AG04450 (cell line): ENCODE measurements at places on chromosomes 2 and 18. TPM values are rescaled to one million over a fixed set of nuclear protein-coding genes. Genes with fewer than 3 reads are reported as not detected.

GRCh38 chr2:62822549-62822948 is 117.0 kb downstream of the EHBP1 start:
- DNase-seq: no peak

DNA sequence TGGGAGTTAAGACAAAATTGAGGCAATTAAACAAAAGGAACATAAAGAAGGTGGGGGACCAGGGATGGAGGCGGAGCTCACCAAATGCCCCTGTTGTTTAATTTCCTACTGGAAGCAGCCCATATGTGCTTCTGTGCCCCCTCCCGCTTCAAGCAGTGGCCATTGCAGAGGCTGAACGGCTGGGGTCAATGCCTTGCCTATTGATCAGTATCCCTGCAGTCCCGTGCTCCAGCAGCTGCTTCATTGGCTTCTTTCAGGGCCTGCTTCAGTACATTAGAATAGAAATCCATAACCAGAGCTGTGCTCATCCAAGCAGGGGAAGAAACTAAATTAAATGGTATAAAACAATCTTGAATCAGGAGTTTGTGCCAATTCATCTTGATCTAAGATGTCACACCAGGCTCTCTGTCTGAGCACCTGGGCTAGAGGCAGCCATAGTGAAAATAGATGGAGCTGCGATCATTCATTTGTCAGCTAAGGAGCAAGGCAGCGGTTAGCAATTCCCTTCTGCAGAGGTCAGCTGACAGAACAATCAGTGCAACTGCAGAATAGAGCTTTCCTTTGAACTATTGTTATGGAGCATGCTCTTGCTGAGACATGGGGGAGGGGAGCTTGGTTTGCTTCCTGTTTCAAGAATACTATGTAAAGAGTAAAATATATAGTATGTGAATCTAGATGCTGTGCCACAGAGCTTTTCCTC is 222.4 kb downstream of the WDR7 start:
- no peak for DNase-seq

GRCh38 chr2:197599285-197599965 is 76.0 kb downstream of the RFTN2 start:
- peak; percentile 21 for DNase-seq

Gene PGAP1
- polyA plus RNA-seq: 4.7 and 6.4 TPM in 2 replicates

DNA sequence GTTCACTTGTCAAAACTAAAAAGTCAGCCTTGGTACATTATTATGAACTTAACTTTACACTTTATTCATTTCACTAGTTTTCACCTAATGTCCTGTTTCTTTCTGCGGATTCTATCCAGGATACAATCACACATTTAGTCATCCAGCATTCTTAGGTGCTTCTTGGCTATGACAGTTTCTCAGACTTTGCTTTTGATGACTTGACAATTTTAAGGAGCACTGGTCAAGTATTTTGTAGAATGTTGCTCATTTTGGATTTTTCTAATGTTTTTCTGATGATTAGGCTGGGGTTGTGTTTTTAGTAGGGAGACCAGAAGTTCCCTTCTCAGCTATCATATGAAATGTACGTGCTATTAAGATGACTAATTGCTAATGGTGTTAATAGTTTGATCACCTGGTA is 601.2 kb downstream of the LRRTM4 start:
- DNase-seq: no peak

Gene CD207
- polyA plus RNA-seq: not detected in 2 replicates

DNA sequence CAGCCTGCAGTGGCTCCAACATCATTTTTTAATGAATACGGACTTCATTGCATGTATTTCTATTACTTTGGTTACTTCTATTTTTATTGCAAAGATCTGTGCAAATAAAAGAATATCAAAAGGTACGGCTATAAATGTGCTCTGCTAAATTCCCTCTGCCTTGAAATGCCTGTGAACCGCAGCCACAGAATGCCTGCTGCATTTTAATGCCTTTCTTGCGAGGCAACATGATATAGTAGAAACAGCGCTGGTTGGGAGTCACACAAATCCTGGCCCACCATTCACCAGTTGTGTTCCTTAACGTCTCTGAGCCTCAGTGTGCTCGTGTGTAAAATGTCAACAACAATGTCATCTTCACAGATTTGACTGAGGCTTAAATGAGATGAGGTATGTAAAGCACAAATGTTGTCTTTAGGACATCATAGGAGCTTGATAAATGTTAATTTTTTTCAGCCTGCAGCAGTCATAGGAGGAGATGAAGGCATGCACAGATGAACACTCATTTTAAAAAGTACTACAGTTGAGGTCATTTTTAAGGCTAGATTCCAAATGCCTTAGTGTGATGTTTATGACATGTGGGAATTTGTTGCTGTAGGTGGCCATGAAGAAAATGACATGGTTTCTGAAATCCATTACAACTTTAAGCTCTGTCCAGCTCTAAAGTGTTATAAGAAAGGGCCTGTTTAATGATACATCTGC is 187.6 kb upstream of the NRP2 start:
- peak; percentile 18 for DNase-seq

Gene NT5DC4
- not detected in 2 replicates for polyA plus RNA-seq

GRCh38 chr18:58105888-58106260 is 61.8 kb downstream of the NEDD4L start:
- no peak for DNase-seq

GRCh38 chr18:78948707-78949106 is 30.9 kb upstream of the SALL3 start:
- no peak for DNase-seq

Gene STARD6
- polyA plus RNA-seq: 0.14 TPM in 1 of 2 replicates, not detected in the other

Gene G6PC2
- not detected in 2 replicates for polyA plus RNA-seq

- no peak for DNase-seq
Measured at GRCh38 chr2:127027715-127028114, 79.2 kb downstream of the BIN1 start.

Gene OTOS
- polyA plus RNA-seq: not detected in 2 replicates

DNA sequence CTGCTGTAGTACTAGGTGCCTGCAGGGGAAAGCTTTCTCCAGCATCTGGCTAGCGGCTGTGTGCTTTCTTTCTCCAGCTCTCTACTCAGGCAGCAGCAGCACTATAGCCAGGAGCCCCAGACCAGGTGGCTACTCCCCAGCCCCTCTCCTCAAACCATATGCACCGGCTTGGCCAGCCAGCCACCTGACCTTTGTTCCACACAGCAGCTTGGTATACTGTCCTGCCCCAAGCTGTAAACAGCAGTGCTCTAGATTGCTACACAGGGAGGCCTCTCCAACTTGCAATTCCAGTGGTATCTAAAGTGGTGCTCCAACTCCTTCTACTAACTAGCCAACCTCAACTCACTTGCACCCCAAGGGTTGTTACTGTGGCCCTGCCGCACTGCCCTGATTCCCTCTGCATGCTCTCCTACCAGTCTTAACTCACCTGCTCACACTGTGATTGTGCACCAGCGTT is 19.6 kb downstream of the LDAH start:
- DNase-seq: no peak

GRCh38 chr2:171411214-171411613 is 22.6 kb downstream of the METTL8 start:
- no peak for DNase-seq

Gene ACADL
- polyA plus RNA-seq: not detected in 2 replicates

Gene HAAO
- polyA plus RNA-seq: 3.1 and 4.2 TPM in 2 replicates

DNA sequence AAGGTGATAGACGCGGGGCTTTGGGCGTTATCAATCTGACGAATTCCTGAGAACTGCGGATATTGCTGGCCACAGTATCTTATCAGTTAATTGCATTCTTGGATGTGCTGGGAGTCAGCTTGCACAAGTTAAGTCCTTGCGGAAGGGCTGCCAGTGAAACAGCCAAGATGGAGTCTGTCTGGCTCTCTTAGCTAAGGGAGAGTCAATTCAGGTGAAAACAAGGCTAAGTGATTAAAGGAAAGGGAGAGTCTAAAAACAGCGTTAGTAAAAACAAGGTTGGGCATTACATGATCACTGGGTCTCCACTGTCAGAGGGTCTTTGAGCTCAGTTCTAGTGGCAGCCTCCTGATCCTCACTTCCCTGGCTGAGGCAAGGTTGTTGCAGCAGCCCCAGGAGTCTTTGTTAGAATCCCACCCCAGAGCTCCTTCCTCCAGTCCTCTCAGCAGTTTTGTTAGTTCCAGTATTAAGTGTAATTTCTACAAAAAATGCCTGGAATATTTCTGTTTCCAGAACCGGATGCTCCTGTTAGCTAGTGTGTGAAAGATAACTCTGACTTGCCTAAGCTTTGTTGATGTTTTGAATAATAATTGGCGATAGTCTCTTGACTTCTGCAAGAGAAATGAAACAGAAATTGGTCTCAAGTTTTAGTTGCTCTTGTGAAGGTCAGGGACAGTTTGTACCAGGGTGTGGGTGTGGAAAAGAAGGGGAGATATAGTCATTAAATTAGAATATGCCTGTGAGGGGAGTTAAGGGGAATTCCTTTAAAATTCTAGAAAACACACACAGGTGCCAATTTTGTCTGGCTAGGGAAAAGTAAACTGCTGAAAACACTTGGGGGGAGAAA is 10.6 kb downstream of the CFLAR start:
- no peak for DNase-seq

- no peak for DNase-seq
Measured at GRCh38 chr2:212299333-212299732, 239.3 kb downstream of the ERBB4 start.
